ENCODE measurements at places on chromosomes 7 and 10.
A peak's percentile ranks its signal among the peaks of the same experiment; 100 is the strongest.

DNA sequence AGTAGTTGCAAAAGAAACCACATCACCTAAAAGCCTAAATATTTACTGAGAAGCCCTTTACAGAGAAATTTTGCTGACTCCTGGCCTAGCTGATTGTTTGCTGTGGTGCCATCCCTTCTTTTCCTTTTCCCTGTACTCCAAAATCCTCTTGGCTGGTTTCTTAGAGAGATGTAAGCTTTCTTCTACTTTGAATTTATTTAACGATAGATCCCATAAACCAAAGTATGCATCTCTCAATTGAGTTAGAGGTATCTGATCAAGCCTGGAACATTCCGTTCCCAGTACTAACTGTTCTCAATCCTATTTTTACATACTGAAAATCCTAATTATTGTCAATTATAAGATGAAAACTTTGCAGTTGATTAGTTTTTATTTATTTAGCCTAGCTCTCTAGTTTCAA, 6.3 kb downstream of the TMEM60 start:
- no peak for DNase-seq

DNA sequence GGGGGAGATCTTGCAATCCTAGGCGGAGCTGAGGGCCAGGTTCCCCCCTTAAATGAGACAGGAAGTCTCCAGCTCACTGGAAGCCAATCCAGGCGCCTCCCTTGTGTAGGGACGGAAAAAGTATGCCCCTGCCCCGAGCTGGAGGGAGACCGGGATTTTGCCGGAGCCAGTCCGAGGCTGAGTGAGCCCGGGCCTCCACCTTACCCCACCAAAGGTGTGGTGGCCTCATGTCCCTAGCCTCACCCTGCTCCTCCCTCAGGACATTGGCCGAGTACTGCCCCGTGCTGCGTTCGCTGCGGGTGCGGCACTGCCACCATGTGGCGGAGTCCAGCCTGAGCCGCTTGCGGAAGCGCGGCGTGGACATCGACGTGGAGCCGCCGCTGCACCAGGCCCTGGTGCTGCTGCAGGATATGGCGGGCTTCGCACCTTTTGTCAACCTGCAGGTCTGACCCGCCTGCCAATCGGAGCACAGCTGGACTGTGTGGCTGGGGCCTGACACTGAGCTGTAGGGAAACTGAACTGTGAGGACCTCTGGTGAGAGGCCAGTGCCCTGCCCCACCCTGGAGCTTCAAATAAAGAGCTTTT, 2.0 kb downstream of the FBXL15 start:
- peak; percentile 69 for DNase-seq

DNA sequence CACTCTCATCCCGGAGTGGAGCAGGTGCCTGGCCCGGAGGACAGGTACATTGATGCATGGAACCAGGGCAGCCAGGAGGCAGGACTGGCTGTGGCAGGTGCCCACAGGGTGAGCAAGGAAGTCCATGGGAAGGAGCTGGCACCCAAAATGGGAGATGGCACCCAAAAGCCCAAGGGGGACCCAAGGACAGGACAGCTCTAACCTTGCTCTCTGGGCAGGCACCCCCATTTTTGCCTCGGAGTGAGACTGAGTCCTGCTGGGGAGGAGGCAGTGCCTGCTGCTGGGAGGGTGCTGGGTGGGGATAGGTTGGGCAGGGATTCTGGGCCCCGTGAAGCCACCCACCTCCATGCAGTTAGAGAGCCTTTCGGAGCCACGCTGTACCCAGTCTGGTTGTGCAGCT, 234.5 kb downstream of the TCERG1L start:
- no peak for DNase-seq

DNA sequence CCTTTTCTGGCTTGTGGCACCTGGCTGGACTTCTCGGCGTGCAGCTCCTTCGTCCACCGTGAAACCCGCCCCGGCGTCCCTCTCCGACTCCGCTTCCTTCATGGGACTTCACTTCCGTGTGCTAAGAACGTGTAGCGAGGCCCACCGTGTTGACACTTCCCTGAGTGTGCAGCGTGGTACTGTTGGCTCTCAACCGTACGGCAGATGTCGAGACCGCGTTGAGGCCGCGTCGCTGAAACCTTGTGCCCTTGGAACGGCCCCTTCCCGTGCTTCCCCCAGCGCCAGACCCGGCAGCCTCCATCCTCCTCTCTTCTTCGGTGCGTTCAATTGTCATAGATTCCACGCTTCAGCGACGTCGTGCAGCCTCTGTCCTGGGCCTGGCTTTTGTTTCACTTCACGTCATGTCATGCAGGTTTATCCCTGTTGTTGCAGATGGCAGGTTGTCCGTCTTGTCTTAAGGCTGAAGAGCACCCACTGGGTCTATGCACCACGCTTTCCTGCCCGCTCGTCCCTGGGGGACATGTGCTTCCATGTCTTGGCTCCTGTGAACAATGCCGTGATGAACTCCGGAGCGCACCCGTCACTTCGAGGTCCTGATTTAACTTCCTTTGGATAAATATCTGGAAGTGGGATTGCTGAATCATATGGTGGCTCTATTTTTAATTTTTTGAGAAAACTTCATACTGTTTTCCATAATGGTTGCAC, 465.3 kb downstream of the DNAJB6 start:
- no peak for DNase-seq

- no peak for DNase-seq
These were observed 424 bp downstream of the EGFR start for GRCh38 chr7:55019191-55019690.

Measured in IMR-90 (cell line).